LHCN-M2 (cell line): ENCODE measurements at places on chromosomes 2 and 18. TPM values are rescaled to one million over a fixed set of nuclear protein-coding genes. Genes with fewer than 3 reads are reported as not detected.
A peak's percentile ranks its signal among the peaks of the same experiment; 100 is the strongest.

Gene MBP
- under 0.01 and 1.0 TPM in 2 replicates for total RNA-seq

Gene SLC19A3
- total RNA-seq = 0.17 and 0.26 TPM in 2 replicates

- DNase-seq = no peak
These were observed 22.7 kb upstream of the PDIA6 start for GRCh38 chr2:10835052-10835970.

GRCh38 chr18:35467624-35468016, 30.1 kb downstream of the INO80C start:
- DNase-seq = peak; percentile 18

GRCh38 chr2:16406496-16407289, 258.9 kb downstream of the CYRIA start:
- DNase-seq = no peak

DNA sequence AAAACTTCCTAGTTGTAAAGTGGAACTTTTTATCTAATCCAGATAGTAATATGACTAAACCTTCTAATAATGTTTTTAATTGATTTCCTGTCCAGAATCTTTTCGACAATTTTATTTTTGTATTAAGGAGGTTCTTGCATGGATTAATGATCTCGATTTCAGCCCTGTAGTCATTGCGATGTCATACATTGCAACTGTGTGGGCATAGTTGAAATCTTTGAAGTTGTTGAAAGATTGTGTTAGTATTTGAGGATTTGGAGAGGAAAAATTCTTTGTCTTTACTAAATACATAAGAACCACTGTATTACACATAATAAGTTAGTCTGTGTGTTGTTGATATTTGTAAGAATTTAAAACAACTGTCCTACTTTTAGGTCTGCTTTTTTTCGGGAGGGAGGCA, 31.1 kb downstream of the ACSL3 start:
- DNase-seq = no peak

- DNase-seq = no peak
These were observed 41.3 kb downstream of the LHCGR start for GRCh38 chr2:48714245-48714644.
